AML-193 (cell line): ENCODE measurements at places on chromosomes 7 and 10.

GRCh38 chr10:61692447-61693010 is 29.8 kb downstream of the CABCOCO1 start:
- no peak for DNase-seq

DNA sequence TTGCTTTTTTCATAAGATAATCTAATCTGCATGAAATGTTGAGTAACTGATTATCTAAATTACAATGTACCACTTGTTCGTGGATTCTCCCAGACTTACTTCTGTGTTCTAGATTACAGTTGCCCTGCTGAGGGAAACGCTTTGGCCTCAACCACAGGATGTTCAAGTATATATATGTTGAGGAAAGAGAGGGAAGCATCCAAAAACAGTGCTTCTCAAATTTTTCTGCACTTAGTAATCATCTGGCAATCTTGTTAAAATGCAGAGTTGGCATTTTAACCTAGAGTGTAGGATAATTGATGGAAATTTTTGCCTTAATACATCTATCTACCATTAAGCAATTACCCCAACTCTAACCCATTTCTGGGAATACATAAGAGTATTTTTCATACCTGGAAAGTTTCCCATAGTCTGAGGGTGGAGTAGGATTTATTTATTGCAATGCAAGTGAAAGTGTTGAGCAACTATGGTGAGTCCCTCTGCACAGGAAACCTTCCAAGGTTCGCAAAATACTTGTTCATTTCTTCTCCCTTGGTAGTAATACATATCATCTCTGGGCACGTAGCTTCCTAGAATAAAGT is 59.6 kb upstream of the C1GALT1 start:
- DNase-seq = no peak

GRCh38 chr10:130161331-130161730 is 25.1 kb downstream of the GLRX3 start:
- DNase-seq = no peak

DNA sequence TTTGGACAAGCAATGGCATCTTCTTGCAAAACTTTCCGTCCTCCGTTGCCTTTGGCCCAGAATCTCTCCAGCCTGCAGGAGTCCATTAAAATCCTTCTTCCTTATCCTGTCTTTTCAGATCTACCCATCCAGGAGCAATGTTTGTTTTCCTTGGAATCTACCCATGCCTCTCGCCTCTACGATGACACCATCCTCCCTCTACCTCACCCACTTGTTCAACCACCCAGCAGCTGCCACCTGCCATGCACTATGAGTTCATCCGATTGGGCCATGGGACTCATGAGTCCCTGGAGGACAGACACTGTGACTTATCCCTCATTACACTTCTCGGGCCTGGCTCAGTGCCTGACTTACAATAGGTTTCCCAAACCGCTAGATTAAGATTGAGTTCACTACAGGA is 26.8 kb upstream of the MGMT start:
- DNase-seq = no peak

GRCh38 chr10:98078774-98079173 is 48.4 kb upstream of the CRTAC1 start:
- DNase-seq = no peak

DNA sequence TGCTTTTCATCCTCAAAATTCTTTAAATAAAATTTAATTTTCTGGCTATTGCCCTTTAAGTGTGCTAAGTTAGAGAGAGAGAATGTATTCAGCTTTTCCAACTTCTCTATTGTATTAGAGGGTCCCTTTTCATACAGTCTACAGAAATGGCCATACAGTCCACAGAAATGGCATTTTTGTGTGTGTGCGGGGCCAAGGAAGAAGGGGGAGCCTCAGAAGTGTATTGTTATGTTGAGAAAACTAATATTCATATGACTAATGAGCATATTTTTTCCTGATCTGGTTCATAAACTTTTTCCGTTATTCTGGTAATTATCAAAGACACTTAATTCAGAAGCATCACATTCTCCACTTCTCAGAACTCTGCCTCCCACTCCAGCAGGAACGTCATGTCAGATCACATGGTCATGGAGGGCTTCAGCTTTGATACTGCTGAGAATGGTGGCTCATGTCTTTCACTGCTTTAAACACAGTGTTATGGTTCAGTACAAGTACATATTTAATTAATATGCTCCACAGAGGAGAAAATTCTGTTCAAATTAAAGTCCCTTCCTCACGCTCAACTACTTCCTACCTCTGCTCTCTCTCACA is 37.1 kb downstream of the ELMO1 start:
- DNase-seq = no peak

DNA sequence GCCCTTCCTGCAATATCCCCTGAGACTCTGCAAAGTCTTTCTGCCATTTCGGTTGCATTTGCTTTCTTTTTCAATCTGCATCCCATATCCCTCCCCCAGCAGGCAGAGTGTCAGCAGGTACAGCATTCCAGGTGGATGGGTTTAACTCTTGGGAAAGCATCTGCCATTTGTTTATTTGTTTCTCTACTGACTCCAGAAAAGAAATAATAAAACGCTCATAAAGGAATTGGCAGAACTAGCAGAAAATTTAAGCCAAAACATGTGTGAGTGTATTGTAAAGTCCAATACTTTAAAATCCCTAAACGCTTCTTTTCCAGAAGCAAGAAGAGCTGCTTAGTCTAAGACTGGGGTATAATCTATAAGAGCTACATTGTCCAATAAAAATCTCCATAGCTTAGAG is 393.8 kb downstream of the TNS3 start:
- DNase-seq = no peak

GRCh38 chr7:20828947-20829346 is 42.3 kb upstream of the SP8 start:
- no peak for DNase-seq

- DNase-seq = peak; percentile 94
Measured at GRCh38 chr7:50217821-50218281, 86.7 kb upstream of the IKZF1 start.

- DNase-seq = no peak
Measured at GRCh38 chr7:114988755-114989375, 67.0 kb downstream of the MDFIC start.

DNA sequence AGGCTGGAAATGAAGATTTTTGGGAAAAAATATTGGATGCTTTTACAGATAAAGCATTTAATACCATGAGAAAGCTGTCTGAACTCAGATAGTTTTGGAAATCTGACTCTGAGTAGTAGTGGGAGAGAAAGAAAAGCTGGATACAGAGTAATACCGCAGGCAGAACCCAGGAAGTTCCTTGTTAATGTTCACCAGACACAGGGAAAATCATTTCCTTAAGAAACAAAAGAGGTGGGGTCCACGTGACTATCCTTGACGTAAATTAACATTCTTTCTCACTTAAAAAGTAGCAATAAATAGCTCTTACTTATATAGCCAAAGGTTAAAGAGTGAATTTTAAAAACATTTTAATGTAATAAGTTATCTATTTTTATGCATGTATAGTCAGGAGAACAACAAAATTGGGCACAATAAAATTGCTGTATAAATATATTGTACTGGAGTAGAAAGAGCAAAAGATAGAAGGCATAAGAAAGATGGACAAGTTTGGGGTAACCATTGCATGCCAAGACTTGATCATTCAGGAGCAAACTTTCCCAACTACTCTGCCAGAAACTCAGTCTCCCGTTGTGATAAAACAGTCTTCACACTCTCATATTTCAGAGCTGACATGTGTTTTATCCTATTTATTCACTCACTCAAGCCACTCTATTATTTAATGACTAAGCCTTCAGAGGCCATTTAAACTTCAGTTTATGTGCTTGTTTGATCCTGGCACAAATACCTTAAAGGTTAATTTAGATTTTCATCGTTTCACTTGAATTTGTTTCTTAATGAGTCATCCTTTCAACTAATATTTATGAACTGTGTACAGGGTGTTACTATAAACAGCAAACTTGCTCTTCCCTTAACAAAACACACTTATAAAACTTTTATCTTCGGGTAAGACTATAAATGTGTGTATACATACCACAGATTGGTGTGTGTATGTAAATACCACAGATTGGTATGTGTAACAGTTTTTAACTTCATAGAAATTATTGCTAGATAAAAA is 143.1 kb downstream of the GNAI1 start:
- no peak for DNase-seq

GRCh38 chr7:11082552-11083213 is 109.0 kb downstream of the PHF14 start:
- no peak for DNase-seq

- DNase-seq = peak; percentile 36
Measured at GRCh38 chr7:43954524-43955228, 28.4 kb downstream of the UBE2D4 start.

GRCh38 chr7:36633377-36633776 is 90.9 kb downstream of the AOAH start:
- no peak for DNase-seq

DNA sequence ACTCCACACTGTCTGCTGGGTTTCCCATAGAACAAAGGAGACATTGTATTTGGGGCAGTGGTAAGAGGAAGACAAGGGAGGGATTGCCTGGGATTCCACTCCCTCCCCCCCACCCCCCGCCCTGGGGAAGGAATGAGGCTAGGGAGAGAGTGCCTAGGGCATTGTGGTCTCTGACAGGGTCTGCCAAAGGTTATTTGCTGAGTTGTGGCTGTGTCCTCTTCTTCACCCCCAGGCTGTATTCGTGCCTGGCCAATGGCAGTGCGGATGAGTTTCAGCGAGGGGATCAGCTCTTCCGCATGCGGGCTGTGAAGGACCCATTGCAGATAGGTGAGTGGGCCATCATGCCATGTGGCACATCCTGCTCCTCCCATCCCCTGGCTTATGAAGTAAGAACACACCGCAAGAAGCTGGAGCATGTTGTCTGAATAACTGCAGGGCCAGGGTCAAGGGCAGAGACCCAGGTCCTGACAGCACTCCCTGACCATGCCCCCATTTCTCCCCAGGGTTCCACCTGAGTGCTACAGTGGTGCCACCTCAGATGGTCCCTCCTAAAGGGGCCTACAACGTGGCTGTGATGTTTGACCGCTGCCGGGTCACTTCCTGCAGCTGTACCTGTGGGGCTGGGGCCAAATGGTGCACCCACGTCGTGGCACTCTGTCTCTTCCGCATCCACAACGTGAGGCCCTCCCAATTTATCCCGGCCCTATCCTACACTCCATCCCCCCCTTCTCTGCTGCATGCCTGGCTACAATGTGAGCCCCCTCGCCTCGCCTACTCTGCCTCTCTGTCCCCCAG is 3.7 kb downstream of the ZSWIM8 start:
- DNase-seq = no peak

DNA sequence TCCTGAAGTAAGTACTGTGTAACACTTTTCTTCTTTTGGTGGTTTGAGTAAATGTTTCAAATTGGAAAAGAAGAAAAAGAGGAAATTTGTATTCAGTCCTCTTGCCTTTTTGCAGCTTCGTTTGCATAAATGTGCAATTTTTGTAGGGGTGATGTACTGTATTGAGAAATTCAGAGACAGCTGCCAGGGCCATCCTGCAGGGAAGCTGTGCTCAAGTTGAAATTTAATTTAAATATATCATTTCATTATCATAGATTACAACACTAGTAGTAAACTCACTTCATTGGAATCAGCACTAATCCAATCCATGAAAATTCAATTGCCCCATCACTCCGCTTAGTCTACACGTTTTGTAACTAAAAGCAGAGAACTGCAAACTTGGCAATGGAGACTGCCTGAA is 415.4 kb downstream of the DNAJB9 start:
- no peak for DNase-seq

- DNase-seq = no peak
Measured at GRCh38 chr7:66359656-66360211, 154.6 kb downstream of the TPST1 start.

DNA sequence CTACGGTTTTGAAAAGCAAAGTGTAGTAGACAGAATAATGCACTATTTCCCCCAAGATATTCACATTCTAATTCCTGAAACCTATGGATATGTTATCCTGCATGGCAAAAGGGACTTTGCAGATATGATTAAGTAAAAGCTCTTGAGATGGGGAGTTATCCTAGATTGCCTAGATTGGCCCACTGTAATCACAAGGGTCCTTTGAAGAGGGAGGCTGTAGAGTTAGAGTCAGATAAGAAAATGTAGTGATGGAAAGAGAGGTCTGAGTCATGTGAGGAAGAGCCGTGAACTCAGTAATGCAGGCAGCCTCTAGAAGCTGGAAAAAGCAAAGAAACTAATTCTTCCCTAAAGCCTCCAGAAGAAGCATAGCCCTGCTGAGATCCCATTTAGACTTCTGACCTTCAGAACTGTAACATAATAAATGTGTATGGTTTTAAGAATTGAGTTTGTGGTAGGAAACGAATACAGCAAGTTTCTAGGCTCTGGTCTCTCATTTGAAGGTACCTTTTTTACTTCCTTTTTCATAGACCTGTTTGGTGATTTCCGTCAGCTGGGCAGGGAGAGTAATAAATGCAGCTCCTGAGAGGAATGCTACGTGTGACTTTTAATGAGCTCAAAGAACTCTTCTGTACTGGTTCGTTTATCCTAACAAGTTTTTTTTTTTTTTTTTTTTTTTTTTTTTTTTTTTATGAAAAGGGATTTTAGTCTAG is 41.9 kb upstream of the NXPH1 start:
- DNase-seq = no peak

DNA sequence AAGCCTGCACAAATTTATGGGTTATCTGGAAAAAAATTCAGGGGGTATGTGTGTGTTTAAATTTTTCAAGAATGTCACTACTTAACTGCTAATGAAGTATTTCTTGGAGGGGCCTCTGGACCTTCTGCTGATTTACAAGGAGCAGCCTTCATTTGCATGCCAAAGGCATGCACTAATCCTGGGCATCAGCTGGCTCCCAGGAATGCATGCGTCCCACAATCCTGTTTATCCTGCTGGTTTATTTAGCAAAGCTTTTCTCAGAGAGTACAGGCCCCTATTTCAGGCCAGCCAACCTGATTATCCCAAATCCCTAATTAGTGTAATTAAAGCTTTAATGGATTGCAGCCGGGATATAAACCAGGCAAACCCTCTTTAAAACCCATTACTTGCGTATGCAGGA is 170.4 kb downstream of the TAX1BP1 start:
- DNase-seq = no peak

GRCh38 chr7:66929165-66929564 is 8.1 kb downstream of the TMEM248 start:
- no peak for DNase-seq

GRCh38 chr10:98259606-98260315 is 8.2 kb downstream of the LOXL4 start:
- DNase-seq = no peak

- no peak for DNase-seq
Measured at GRCh38 chr10:121580276-121581116, 17.7 kb downstream of the FGFR2 start.

- no peak for DNase-seq
Measured at GRCh38 chr7:82384051-82384464, 59.5 kb downstream of the CACNA2D1 start.

- no peak for DNase-seq
Measured at GRCh38 chr7:29496355-29497020, 67.1 kb upstream of the PRR15 start.

- no peak for DNase-seq
Measured at GRCh38 chr10:113631684-113632367, 32.0 kb downstream of the NRAP start.

DNA sequence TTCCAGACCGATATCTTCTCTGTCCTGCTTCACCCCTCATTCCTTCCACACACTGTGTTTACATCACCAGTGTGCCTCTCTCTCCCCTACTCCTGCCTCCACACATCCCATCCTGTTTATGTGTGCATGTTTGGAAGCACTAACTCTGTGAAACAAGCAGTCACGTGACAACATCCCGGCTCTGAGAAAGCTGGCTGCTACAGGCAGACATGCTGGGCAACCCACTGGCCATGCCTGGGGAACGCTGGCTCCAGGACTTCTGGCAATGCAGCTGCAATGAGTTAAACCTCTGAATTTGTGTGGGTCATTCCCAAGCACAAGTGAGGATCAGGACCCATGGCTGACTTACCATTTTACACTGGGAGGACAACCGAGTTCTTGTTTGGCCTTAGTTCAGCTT is 74.0 kb downstream of the WNT2 start:
- no peak for DNase-seq

GRCh38 chr7:105224884-105225651 is 163.7 kb downstream of the SRPK2 start:
- peak; percentile 77 for DNase-seq
